ENCODE measurements at places on chromosomes 3 and 15.

DNA sequence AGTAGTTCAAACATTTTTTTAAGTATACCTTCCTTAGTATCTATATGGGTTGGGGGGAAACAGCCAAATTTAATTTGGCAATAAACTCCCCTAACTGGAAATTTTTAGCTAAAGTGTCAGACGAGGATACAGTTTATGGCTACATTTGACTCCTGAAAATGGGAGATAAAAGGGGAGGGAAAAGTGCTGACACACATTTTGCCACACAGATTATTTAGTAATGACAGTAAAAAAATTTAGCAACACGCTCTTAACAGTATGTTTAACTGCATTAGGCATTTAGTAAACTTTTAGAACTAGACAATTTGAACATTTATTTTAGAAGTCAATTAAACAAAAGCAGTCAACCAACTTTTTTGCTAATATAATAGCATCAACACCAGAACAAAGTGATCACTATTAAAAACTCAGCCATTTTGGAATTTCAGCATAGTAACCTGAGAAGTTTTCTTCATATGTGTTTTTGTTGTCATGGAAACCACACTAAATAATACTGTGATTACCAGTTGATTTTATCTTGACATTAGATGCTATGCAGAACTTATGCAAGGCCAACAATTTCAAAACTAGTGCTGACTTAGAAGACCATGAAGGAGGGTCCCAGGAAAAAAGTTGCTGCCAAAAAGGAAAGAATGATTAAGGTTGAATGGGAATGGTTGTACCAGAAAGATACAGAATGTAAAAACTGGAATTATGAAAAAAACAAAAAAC is 47.0 kb upstream of the TFG start:
- DNase-seq, result no peak

- DNase-seq, result no peak
Observed at GRCh38 chr3:174483254-174483653, 375.9 kb upstream of the NAALADL2 start.

- no peak for DNase-seq
Observed at GRCh38 chr15:51971032-51971374, 575 bp downstream of the LEO1 start.

- DNase-seq, result peak; percentile 88
Observed at GRCh38 chr15:68650901-68651709, 72.3 kb downstream of the CORO2B start.

DNA sequence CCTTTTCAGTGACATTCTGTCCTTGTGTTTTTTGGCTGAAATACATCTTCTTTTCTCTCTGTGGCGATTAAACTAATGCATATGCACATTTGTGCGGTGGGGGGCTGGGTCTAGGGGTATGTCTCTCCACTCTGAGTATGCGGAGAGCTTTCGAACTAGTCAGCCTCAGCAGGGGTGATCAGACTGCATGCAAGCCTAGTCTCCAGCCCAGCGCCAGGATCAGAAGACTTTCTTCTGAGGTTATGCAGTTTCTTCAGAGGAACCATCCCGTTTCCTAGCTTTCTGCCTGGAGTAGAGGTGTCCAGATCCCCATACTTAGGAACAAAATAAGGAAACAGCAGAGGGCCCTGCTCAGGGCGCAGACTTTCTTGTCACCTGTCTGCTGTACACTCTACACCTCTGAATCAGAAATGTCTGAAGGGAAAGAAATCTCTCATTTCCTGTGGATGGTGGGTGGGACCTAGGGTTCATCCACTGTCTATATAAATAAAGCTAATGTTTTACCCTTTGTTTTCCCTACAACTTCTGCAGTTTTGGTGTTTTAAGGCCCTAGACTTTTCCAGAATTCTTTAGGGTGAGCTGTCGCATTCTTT is 230.4 kb downstream of the ABHD5 start:
- DNase-seq, result no peak

All from spleen (tissue), 13 donors.